NAMALWA (cell line): ENCODE measurements at places on chromosomes 3 and 15.
A peak's percentile ranks its signal among the peaks of the same experiment; 100 is the strongest.

- DNase-seq, result no peak
These were observed 134.3 kb upstream of the PRR20G start for GRCh38 chr3:127421943-127422662.

DNA sequence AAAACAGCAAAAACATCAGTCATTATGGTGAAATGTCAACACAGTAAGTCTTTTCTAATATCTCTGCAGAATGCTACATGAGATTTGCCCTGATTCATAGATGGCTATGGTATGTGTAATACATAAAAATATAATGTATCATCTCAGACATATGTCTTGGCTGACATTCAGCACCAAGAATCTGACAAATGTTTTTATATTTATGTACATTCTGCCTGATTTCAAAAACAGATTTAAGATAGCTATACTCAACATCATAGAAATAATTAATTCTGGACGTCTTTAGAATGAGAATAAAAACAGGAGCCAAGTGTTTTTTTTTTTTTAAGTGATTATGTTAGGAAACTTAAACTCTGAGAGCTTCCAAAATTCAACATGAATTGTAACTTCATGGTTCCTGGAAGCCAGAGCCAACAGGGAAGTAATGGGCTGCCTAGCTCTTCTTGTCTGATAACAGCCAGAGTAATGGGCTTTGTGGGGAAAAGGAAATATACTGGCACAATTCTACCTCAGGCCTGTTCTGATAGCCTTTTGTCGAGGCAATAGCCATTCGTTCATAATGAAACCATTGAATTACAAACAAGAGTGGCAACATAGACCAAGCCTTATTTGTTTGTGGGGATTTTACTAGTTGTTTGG is 184.4 kb downstream of the VGLL4 start:
- no peak for DNase-seq

DNA sequence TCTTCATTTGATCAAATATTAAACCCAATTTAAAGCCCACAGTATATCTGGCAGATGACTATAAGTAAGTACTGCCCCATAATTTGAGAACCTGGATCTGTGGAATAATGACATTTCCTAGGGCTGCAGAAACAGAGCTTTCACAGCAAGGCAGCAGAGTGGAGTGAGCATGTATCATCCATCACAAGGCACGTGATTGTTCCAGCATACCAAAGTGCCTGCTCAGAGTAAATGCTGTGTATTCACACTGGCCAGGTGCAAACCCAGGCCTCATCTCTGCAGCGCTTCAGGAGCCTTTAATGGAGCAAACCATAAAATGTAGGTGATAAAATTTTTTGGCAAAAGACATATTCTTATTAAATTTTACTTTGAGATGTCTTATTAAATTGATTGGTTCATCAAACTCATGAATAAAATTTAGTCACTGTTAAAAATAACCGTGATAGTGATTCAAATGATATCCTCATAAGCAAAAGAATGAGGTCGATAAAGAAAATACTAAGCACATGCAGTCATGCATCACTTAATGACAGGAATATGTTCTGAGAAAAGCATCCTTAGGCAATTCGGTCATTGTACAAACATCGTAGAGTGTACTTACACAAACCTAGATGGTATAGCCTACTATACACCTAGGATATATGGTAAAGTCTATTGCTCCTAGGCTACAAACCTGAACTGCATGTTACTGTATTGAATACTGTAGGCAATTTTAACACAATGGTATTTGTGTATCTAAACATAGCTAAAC is 99.3 kb upstream of the SLC24A5 start:
- no peak for DNase-seq

DNA sequence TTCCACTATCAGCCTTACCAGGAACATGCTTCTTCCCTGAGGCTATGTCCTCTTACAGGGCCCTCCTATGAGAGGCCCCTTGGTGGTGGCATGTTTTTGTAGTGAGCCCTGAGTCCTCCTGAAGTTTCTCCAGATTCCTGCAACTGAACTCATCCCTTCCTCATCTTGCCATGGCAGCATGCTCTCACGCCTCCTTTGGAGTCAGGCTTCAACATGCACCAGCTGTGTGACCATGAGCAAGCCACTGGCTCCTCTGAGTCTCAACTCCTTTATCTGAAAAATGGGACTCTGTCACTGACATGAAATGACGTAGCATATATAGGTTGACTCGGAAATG is 216.3 kb upstream of the TLE3 start:
- DNase-seq, result no peak

- no peak for DNase-seq
These were observed 138.8 kb downstream of the BBX start for GRCh38 chr3:107661447-107662123.

DNA sequence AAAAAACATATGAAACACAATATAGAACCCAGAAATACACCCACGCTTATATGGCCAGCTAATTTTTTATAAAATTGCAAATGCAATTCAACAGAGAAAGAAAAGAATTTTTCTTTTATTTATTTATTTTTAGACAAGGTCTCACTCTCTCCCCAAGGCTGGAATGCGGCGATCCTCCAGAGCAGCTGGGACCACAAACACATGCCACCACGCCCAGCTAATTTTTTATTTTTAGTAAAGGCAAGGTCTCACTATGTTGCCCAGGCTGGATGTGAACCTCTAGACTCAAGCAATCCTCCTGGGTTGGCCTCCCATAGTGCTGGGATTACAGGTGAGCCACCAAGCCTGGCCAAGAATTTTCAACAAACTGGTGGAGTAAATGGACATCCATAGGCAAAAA is 117.9 kb downstream of the SCAPER start:
- no peak for DNase-seq

GRCh38 chr3:124516333-124516732 is 213.9 kb upstream of the UMPS start:
- DNase-seq, result no peak

DNA sequence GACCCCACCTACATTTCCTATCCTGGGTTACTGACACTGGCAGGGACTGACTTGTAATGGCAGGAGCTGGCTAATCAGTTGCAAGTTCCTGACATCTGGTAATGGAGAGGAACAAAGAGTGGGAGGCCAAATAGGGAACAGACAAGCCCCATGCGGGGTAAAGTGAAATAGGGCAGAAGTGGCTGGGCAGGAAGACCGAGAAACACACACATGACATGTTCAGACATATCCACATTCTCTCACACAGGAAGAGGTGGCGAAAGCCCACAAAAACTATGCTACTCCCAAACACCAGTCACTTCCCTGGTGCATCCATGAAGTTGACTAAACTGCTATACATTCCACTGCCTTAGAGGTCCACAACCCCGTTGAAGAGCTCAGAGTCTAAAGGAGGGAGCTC is 394.1 kb upstream of the TBL1XR1 start:
- DNase-seq, result no peak

GRCh38 chr15:59296181-59296617 is 76.5 kb downstream of the MYO1E start:
- DNase-seq, result no peak

- no peak for DNase-seq
These were observed 16.0 kb upstream of the KLF15 start for GRCh38 chr3:126373146-126373613.

GRCh38 chr3:54783611-54784010 is 144.2 kb downstream of the LRTM1 start:
- no peak for DNase-seq

- peak; percentile 50 for DNase-seq
These were observed 17.9 kb downstream of the SHF start for GRCh38 chr15:45169608-45170480.

DNA sequence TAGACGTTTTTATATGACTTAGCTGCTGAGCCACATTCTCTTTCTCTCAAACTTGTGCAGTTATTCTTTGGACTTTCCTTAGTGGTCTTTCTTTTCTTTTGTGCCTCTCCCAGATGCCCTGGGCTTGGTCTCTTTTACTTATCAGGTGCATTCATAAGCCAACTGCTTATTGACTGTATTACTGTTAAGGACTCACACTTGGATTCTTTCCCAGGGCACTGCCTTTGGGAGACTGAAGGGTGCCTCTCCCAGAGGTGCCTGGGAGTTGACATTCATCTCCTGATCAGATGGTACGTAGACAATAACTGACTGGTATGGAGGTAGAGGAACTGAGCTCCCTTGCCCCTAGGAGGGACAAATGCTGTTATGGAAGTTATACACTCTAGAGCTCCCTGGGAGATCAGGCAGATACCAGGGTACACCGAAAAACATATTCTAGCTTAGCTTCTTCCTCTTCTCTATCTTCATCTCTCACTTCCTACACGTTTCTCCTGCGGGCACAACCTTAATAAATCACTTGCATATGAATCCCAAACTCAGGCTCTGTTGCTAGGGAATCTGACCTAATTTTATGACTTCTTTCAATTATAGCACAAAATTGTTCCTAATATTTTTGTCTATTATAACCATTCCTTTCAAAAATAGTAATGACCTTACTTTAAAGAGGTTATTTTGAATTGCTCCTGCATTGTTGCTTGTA is 24.7 kb downstream of the PARP15 start:
- DNase-seq, result no peak

- DNase-seq, result no peak
These were observed at the start of gene CLEC3B for GRCh38 chr3:45026038-45026437. CLEC3B (plus strand) TSS chr3:45026303; CDS start chr3:45026363, 60 bp downstream.

DNA sequence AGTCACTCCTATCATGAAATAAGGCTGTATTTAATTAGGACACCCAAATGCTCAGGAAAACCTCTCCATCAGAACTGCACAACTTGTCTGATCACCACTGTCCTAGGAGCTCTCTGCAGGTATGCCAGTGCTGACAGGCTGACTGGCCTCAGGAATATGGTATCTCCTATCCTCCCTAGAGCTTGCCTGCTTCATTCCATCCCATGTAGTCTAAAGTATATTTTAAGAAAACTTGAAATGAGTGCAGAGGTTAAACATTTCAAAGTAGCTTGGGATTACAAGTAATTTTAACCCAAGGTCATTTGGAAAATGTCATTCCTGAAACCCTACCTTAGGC is 23.7 kb downstream of the FILIP1L start:
- DNase-seq, result no peak

GRCh38 chr3:187012609-187013051 is 82.3 kb downstream of the ST6GAL1 start:
- DNase-seq, result peak; percentile 85

DNA sequence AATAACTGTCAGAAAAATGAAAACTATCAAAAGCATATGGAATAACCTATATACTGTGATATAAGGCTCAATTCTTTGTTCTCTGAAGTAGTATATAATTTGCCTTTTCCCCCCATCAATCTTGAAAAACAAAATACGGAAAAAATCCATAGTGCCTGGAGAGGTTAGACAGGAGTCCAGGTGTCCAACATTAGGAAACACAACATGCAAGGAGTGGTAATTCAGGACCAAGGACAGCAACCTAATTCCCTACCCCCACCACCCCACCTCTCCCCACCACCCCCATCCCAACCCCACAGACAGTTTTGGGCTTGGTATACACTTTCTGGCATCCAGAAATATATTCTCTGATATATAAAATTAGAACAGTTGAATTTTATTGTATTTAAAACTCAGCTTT is 55.1 kb upstream of the SLC25A26 start:
- no peak for DNase-seq

GRCh38 chr15:89144491-89144890 is 56.2 kb downstream of the ABHD2 start:
- no peak for DNase-seq

GRCh38 chr3:100093831-100094230 is 20.5 kb downstream of the FILIP1L start:
- DNase-seq, result no peak

GRCh38 chr15:79394231-79394630 is 37.9 kb upstream of the MINAR1 start:
- no peak for DNase-seq

DNA sequence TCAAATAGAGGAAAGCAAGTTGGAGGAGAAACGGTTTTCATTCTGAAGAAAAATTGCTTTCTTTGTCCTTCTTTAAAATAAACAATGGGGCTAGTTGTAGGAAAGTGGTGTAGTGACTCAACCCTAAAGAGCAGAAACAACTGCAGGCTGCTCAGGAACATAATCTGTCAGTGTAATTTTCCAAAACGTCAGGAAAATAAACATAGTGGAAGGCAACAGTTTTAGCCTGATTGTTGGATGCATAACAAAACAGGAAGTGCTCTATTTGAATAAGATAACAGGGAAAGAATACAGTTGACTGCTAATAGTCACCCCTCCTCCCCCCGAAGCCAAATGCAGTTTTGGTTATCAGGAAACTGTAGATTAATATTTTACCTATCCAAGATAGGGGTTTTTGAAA is 167.6 kb downstream of the ECT2 start:
- no peak for DNase-seq

DNA sequence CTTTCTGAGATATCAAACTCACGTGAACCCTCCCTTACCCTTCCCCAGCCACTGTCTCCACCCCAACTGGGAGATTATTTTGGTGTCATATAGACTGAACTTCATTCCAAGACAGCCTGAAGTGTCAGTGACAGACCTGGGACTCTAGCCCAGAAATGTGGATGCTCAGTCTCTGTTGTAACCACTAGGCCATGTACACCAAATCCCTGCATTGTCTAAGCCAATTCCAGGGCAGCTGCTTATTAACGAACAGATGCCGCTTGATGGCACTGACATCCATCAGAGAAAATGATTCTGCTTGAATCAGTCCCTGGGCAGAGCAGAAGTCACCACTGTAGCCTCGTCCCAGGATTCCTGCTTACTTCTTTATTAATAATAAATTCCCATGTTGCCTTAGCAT is 305.5 kb downstream of the GRM7 start:
- DNase-seq, result no peak

GRCh38 chr15:24919446-24919845 is 35.3 kb upstream of the SNRPN start:
- DNase-seq, result no peak

GRCh38 chr3:151314593-151314992 is 2.0 kb downstream of the GPR87 start:
- DNase-seq, result no peak

- DNase-seq, result no peak
These were observed 133.4 kb upstream of the UBE3A start for GRCh38 chr15:25572191-25572590.

GRCh38 chr3:160691962-160692361 is 15.0 kb downstream of the ARL14 start:
- no peak for DNase-seq

- no peak for DNase-seq
These were observed 1.9 kb downstream of the SPG11 start for GRCh38 chr15:44661576-44661975.

GRCh38 chr15:47620960-47621681 is 96.2 kb upstream of the SEMA6D start:
- no peak for DNase-seq

DNA sequence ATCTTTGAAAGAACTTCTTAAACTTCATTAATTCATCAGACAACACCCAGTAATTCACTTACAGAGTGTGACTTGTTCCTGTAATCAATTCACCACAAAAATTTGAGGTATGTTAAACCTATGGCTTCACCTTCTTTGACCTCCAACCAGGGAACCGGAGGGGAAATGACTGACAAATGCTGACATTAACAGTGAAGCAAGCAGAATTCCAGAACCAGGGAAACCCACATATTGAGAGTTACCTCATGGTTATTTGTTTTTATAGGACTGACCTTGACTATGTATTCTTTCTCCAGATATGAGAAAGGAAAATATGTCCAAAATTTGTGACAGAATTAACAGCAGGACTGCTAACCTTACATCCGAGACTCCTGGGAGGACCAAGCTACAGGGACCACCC is 2.7 kb downstream of the P3H2 start:
- DNase-seq, result no peak

GRCh38 chr15:101014921-101015841 is 96.0 kb downstream of the LRRK1 start:
- DNase-seq, result peak; percentile 65
